Inflammatory macrophage treated with lipopolysaccharide for 4 hours (primary cell): ENCODE measurements at places on chromosomes 6 and 20.

DNA sequence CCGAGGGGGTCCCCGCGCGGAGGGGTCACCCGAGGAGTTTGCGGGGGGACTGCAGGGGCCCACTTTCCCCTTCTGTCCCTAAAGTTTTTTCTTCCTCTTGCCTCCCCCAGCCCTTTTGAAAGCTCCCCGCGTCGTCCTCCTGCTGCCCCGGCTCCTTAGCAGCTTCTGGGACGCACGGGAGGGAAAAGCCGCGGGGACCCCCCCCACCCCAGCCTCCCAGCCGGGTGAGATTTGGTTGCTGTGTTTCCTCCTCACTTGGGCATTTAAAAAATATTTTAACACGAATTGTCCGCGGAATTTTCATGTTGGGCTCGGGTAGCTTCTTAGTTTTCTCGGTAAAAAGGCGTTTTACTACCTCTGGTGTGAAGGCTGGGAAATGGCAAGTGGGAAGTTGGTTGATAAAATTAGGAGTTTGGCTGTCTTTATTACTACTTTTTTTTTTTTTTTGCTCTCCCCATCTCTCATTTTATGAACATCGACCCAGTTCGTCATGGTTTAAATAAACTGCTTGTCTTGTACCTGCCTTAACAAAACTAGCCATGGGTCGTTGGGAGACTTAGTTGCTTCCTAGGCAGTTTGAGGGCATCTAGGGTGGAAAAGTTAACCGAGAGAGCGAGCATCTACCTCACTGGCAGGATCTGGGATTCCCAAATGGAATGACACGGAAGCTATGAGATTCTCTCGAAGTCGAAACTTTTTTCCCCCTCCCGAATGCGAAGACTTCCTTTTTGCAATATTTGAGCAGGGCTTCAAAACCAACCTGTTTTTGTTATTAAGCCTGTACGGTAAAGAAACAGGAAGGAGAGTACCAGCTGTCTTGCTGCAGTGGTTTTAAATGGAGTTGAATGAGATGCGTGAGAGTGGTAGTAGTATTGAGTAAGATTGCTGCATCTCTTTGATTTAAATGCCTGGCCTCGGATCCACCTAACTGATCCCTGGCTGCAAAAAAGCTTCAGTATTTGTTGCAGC, 868 bp downstream of the NCOA3 start:
- DNase-seq: peak; percentile 67

DNA sequence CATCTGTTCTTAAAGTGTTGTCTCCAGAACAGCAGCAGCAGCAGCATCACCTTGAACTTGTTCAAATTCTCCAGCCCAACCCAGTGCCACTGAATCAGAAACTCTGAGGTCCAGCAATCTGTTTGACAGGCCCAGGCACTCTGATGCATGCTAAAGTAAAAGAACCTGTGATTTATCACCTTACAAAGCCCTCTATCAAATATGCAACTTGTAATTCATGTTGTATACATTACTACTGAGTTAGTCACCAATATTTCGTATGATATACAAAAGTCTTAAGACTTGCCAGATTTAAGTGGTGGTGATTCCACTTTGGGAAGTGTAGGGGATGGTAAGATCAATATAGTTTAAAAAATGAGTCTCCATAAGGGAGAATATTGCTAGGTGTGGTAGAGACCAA, 6.0 kb upstream of the CD164 start:
- no peak for DNase-seq

- no peak for DNase-seq
Measured at GRCh38 chr20:19310541-19310940, 98.1 kb downstream of the SLC24A3 start.

GRCh38 chr20:23691675-23692074, 2.8 kb upstream of the CST4 start:
- DNase-seq: no peak

GRCh38 chr6:114432400-114432799, 89.6 kb upstream of the HS3ST5 start:
- DNase-seq: no peak
